Adrenal gland (tissue), 19 donors: ENCODE measurements at places on chromosomes 6 and 20. TPM values are rescaled to one million over a fixed set of nuclear protein-coding genes. Genes with fewer than 3 reads are reported as not detected.

DNA sequence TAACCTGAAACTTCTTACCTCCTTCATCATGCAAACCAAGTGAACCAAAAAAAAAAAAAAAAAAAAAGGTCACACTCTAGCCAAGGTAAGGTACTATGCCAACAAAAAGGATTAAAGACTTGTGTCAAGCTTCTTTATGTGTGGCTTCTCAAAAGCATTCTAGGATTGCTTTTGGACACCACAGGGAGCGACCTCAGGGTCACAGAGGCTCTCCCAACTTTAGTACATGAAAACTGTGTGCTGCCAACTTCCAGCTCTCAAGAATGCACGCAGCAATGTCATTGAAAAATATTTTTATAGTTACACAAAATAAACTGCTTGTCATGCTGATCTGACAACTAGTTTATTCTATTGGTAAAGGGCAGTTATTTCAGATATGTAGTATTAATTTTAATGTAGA lies 243.8 kb downstream of the PLCB1 start:
- DNase-seq, result no peak

GRCh38 chr6:86856379-86856778 lies 80.9 kb upstream of the HTR1E start:
- no peak for DNase-seq

DNA sequence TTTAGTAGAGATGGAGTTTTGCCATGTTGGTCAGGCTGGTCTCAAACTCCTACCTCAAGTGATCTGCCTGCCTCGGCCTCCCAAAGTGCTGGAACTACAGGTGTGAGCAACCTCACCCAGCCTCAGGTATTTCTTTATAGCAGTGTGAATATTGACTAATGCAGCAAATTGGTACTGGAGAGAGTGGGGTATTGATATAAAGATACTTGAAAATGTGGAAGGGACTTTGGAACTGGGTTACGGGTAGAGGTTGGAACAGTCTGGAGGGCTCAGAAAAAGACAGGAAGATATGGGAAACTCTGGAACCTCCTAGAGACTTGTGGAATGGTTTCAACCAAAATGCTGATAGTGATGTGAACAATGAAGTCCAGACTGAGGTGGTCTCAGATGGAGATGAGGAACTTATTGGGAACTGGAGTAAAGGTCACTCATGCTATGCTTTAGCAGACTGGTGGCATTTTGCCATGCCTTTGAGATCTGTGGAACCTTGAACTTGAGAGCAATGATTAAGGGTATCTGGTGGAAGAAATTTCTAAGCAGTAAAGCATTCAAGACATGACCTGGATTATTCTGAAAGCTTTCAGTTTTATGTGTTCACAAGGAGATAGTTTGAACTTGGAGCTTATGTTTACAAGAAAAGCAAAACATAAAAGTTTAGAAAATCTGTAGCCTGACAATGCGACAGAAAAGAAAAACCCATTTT lies 127.2 kb downstream of the DTNBP1 start:
- no peak for DNase-seq

DNA sequence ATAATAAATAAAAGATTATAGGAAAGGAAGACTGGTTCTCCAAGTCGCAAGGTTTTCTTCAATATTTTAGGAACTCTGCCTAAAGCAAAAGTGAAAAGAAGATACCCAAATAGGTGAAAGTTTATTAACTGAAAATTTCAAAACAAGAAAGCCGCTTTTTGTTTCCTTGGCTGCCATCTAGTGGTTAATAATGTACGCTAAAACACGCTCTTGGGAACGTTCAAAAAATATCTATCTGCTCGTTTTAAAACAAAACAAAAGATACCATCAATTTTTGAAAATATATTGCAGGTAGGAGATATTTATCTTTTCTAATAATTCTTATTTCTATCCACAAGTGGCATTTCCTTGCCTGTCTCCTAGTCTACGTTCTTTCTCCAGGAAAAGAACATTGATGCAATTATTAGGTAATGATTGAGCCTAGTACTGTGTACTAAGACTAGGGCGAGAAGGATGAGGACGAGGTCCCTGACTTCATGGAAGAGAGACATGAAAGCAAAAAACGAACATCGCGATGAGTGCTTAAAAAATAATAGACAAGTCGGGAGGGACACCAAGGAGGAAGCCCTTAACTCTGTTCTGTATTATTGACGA lies 97.2 kb downstream of the SPTLC3 start:
- DNase-seq, result no peak

DNA sequence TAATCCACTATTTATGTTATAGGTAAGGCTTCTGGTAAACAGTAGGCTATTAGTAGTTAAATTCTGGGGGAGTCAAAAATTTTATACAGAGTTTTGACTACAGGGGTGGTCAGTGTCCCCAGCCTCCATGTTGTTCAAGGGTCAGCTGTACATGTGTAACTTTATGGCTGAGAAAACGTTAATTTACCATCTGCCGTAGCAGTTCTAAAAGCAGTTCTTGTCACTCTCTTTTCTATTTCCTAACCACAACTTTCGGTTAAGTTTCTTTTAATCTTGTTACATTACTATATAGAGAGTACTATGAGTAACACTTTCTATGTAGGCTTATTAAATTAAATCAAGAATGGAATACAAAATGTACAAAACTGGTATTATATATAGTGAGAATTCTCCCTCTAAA lies 21.6 kb upstream of the KIF6 start:
- DNase-seq, result no peak

DNA sequence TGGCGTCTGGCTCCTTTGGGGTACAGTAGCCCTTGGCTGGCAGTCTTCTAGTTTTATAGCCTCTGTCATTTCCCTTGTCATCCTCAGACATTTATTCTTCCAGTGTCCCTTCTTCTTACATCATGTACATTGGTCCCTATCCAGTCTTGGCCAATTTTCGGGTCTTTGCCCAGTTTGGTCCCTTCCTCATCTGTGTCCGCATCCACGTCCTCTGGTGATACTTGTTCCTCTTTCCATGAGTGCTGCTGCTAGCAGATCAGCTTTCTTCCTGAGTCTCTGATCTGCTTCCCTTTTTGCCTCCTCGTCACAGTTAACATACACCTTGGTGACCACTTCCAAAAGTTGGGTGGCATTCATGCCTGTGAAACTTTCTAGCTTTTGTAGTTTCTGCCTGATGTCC lies 86.2 kb upstream of the GPR6 start:
- peak; percentile 65 for DNase-seq

DNA sequence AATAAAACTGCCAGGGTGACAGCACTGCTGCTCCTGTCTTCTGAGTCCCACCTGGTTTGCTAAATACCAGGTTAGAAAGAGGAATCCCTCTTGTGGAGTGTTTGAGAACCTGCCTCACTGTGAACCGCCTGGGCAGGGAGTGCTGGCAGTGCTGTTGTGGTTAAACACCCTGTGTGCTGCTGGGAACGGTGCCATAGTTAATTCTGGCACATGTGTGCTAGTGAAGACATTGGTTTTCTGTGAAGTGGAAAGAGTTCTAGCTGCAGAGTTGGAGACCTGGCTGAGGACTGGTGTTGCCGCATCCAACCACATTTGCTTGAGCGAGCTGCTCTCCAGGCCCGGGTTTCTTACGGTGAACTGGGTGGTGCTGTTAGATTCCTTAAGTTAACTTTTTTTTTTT lies 72.7 kb downstream of the IGF2R start:
- DNase-seq, result peak; percentile 37

GRCh38 chr6:17446713-17447112 lies 53.3 kb downstream of the CAP2 start:
- no peak for DNase-seq

- no peak for DNase-seq
Measured at GRCh38 chr6:113894712-113895674, 37.8 kb downstream of the MARCKS start.

Gene NMBR
- not detected for total RNA-seq

Gene TGM3
- total RNA-seq, result not detected

Gene LY6G5B
- total RNA-seq, result 0.83 TPM

Gene SNAP25
- total RNA-seq, result 21.6 TPM

Gene OLIG3
- total RNA-seq, result not detected
